ENCODE measurements at places on chromosomes 7 and 10.

- DNase-seq, result no peak
Measured at GRCh38 chr7:34322841-34323240, 335.2 kb upstream of the NPSR1 start.

- no peak for DNase-seq
Measured at GRCh38 chr7:50208378-50208982, 96.0 kb upstream of the IKZF1 start.

GRCh38 chr10:109974504-109975191 lies 33.1 kb upstream of the ADD3 start:
- DNase-seq, result peak; percentile 60

DNA sequence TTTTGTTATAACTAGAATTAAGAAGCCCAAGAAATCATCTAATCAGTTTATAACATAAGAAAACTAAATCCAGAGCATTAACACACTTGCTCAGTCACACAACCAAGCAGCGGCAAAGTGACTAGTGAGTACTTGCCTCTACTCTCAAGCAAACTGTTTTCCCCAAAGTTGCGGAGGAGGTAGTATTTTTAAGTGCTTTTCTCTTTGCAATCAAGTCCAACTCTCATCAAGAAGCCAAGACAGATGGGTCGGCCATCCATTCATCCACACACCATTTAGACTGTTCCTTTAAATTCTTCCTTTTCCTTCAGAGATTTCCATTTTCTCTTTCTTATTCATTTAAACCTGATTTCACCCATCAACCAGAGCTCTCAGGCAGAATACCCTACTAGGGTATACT lies 25.4 kb downstream of the ARHGAP21 start:
- no peak for DNase-seq

- DNase-seq, result no peak
Measured at GRCh38 chr10:130932326-130933007, 379.1 kb downstream of the TCERG1L start.

- peak; percentile 5 for DNase-seq
Measured at GRCh38 chr10:92914478-92915325, 66.4 kb downstream of the EXOC6 start.

GRCh38 chr7:130369110-130369711 lies 11.1 kb upstream of the CPA1 start:
- no peak for DNase-seq

- DNase-seq, result peak; percentile 21
Measured at GRCh38 chr10:121900443-121901174, 27.2 kb downstream of the ATE1 start.

- DNase-seq, result no peak
Measured at GRCh38 chr7:77288676-77289320, 89.2 kb upstream of the FGL2 start.

DNA sequence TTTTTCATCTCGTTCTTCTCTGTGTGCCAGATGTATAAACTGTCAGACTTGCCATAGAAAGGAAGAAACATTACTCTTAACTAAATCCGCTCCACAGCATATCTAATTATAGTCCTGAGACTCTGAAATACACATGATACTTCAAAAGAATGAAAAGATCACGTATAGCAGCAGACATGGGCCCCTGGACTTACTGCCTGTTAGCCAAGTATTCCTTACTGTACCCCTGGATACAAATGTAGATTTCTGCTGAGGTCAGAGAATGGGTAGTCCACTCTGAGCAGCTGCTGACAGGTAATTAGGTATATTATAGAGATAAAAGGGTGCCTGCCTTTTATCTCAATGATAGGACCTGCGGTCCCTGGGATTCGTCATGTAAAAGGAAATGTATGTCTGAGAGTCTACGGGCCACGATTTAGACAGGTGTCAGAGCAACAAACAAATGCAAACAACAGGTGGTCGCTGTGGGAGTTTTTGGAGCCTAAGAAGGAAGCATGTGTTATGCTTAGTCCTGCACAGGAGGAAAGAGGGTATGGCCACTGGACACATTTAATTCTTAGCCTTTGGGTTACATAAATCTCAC lies 69.4 kb downstream of the VOPP1 start:
- no peak for DNase-seq

DNA sequence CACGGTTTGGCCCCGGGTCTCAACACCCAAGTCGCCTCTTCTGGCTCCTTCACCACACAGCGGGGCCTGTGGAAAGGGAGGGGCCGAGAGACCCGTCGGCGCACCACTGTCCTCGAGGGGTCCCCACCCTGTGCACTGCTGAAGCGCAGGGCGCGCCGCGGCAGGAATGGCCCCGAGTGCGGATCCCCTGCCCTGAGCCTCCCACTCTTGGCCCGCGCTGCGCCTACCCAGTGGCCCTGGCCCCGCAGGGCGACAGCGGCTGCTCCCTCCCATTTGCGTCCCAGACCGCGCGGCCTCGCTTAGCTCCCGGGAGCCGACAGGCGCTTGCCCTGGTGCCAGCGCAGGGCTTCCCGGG lies 2.1 kb upstream of the SFMBT2 start:
- no peak for DNase-seq

- no peak for DNase-seq
Measured at GRCh38 chr7:71145906-71146901, 14.3 kb downstream of the GALNT17 start.
